ENCODE measurements at places on chromosomes 11 and 22.
A peak's percentile ranks its signal among the peaks of the same experiment; 100 is the strongest.

- no peak for DNase-seq
These were observed 192.6 kb upstream of the E2F8 start for GRCh38 chr11:19433367-19433766.

GRCh38 chr11:82718307-82718706 is 15.4 kb downstream of the FAM181B start:
- peak; percentile 32 for DNase-seq

GRCh38 chr22:45602824-45603595 is 68.6 kb upstream of the ATXN10 start:
- DNase-seq = peak; percentile 11

DNA sequence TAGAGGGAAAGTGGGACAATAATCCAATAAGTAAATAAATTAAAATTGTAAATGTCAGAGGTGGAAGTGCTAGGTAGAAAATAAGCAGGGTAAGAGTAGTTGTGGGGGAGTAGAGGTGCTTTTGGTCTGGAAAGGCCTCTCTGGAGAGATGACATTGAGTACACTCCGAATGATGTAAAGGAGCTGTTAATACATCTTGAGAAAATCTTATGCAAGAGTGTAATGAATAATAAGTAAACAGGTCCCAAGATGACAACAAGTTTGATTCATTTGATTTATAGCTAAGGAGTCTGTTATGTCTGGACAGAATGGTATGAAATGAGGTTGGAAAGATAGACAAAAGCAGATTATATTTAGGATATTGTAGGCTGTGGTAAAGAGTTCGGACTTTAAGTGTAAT is 87.5 kb downstream of the TMEM135 start:
- no peak for DNase-seq

All from erythroblast (primary cell).